ENCODE measurements at places on chromosomes 4 and X. TPM values are rescaled to one million over a fixed set of nuclear protein-coding genes. Genes with fewer than 3 reads are reported as not detected.

- DNase-seq, result no peak
These were observed 24.6 kb downstream of the CFAP299 start for GRCh38 chr4:80360084-80360483.

GRCh38 chr4:82903737-82904136 is 3.2 kb downstream of the THAP9 start:
- DNase-seq, result no peak

The IRS4 gene
- total RNA-seq, result not detected

DNA sequence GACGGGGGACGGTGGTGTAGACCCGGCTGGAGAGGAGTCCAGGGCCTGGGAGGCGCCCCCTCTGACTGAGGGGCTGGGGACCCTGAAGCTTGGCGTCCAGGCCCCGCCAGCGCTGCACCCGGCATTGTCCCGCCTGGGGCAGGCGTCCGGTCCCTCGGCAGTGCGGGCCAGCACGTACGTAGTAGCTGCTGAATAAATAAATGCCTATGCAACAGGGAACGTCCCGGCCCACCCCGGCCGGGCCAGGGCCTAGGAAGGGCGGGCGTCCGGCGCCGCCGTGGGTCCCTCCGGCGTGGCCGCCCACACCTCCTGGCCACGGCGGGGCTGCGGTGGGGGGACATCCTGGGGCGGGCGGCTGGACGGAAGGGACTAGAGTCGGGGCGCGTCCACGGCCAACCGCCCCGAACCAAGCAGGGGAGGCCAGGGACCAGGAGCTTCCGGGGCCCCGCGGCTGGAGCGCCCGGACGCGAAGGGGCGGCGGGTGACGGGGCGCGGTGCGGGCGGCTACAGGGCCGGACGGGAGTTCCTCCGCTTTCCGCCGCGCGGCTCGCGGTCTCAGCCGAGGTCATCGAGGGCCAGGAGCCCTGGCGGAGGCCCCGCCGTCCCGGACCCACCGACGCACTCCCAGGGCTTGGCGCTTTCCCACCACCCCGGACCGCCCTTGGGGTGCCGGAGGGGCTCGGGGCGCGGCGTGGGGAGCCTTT is 886 bp upstream of the WWC2 start:
- peak; percentile 75 for DNase-seq

GRCh38 chrX:12292996-12293765 is 154.9 kb downstream of the FRMPD4 start:
- DNase-seq, result no peak

- no peak for DNase-seq
These were observed 11.3 kb downstream of the SMIM14 start for GRCh38 chr4:39627413-39627812.

The TMEM144 gene
- 9.3 TPM for total RNA-seq

The FAM184B gene
- 0.03 TPM for total RNA-seq

DNA sequence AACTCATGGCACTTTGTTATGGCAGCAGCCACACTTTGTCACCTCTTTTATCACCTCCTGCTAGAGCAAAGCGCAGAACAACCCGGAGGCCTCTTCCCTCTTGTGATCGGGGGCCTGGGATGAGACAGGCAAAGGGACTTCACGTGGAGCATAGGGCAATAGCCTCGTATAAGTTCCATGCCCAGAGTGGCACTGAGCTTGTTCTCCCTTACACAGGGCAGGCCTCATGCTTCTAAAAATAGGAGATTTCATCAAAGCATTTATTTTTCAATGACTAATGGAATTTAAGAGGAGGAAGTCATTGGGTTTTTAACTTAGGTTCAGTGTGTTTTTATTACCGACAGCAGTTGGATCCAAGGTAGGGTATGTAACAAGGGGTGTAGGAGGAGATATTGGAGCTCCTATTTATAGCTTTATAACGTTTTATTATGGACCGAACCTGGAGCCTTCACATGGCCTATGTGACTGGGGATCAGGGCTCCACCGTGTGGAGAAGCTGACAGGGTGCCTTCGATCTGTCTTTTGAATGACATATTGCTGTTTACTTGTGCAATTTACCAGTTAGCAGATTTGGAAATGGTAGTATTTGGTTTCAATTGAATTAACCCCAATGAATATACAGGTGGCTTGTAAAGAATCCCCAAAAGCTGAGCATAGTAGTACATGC is 93.8 kb downstream of the SLC2A9 start:
- DNase-seq, result no peak

The RAI2 gene
- total RNA-seq, result 19.9 TPM

GRCh38 chrX:24553011-24553410 is 87.9 kb downstream of the PDK3 start:
- DNase-seq, result no peak

- DNase-seq, result no peak
These were observed 8.1 kb upstream of the HPF1 start for GRCh38 chr4:169765835-169766234.

The HERC3 gene
- 45.9 TPM for total RNA-seq

- no peak for DNase-seq
These were observed 19.1 kb upstream of the CXCL3 start for GRCh38 chr4:74057588-74057987.

DNA sequence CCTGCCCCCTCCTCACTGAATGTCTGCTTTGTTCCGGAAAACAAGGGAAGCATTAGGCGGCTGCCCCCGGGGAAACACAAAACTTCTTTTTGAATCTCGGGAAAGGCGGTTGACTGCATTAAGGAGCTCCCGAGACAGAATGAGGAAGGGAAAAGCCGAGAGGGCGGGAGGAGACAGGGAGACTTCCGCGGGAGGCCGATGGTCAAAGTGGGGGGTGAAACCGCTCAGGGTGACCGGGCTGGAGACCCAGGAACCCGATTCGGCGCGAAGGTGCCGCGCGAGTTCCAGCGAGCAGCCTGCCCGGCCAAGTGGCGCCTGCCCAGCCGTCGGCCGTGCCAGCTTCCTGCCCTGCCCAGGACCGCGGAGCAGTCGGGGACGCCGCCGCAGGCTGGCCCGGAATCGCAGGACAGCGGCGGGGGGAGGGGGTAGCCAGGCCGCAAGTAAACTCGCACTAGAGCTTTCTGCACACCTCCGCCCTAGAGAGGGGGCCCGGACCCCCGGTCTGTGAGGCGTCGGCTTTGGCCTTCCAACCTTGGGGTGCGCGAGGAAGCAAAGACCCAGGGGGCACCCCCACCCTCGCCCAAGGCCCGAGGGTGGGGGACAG is 55.1 kb upstream of the BCOR start:
- DNase-seq, result peak; percentile 66

The TBX22 gene
- total RNA-seq, result 0.29 TPM

GRCh38 chrX:68443155-68443868 is 10.0 kb upstream of the OPHN1 start:
- DNase-seq, result no peak

GRCh38 chr4:151098979-151099228 is 524 bp upstream of the RPS3A start:
- DNase-seq, result no peak

- no peak for DNase-seq
These were observed 695.2 kb downstream of the GRXCR1 start for GRCh38 chr4:43587758-43588157.

- DNase-seq, result no peak
These were observed 88.8 kb downstream of the SORCS2 start for GRCh38 chr4:7280926-7281690.

DNA sequence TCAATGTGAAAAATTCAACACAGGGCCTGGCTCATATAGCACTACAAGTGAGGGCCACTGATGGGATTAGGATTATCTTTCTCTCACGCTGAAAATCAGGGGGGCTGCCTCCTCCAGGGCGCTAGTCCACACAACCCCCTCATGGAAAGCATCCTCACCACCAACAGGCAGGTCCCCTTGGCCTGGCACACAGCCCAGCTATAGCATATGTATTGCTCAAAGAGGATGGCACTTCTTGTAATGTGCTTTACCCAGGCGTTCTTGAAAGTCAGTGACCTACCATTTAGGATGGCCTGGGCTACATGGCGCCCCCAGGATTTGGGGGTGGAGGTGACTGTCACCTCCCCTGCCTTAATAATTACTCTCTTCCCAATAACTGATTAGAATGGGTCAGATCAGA is 71.0 kb upstream of the LSM6 start:
- no peak for DNase-seq

DNA sequence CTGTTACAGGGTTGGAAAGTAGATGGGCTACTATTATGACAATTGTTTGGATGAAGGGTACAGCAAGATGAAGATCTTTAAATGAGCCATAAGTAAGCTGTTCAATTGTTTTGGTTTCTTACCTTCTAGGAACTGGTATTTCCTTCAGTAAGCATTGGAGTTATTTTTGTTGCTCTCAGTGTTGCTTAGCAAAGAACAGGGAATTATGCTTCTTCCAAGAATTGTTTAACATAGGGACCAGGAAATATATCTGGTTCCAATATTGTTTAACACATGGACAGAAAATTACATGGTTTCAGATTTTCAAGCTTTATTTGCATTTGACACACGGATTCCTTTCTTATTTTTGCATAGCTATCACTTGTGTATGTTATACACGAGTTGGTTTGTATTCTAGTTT is 1999.0 kb downstream of the ARAP2 start:
- DNase-seq, result no peak

GRCh38 chr4:40321574-40322275 is 13.4 kb upstream of the CHRNA9 start:
- DNase-seq, result no peak

The GAGE12J gene
- total RNA-seq, result not detected

DNA sequence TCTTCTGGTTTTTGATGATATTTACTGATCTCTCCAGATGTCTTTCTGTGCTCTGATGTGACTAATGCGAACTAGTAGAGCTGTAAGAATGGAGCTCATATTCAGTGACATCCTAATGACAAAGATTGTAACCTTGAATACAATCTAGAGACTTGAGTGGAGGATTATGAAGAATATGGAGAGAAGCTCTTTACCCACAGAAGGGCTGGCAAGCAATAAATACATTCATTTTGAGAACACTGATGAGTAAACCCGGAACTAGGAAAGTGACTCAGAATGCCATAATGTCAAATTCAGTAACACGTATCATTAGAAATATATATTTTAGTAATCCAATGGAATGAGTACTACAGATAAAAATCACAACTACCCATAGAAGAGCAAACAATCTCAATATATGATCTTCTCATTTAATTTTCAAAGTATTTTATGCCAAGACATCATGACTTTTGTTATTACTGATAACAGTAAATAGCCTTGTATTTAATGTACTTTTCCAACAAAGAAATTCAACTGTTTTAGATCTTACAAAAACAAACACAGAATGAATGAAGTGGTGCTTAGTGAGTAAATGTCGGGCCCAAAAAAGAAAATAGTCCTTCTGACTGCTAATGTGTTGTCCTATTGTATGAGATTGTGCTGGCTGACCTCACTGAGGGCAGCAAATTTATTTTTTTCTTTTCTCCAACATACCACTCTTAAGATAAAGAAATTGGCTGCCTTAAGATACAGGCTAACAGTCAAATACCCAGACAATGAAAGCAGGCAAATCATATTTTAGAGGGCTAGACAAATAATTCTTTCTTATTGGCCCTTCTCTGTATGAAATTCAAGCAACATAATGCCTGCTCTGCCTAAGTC is 49.2 kb upstream of the HDAC8 start:
- no peak for DNase-seq

- no peak for DNase-seq
These were observed 40.2 kb upstream of the TET2 start for GRCh38 chr4:105106426-105106825.

GRCh38 chr4:16192631-16193518 is 33.4 kb downstream of the TAPT1 start:
- no peak for DNase-seq

GRCh38 chr4:157447195-157447594 is 226.7 kb downstream of the GRIA2 start:
- no peak for DNase-seq

The EMCN gene
- total RNA-seq, result 31.7 TPM
